ENCODE measurements at places on chromosomes 7 and 10.

GRCh38 chr10:11533328-11533781 is 78.1 kb downstream of the USP6NL start:
- H3K36me3 ChIP-seq, result no peaks in the 10 kb centered on the region
- no peaks in the 10 kb centered on the region for H3K4me1 ChIP-seq
- no peaks in the 10 kb centered on the region for H3K27me3 ChIP-seq
- DNase-seq, result peak; percentile 38
- no peak overlapping the region for H3K4me3 ChIP-seq

- no peaks in the 10 kb centered on the region for H3K36me3 ChIP-seq
- no peak for DNase-seq
- H3K4me1 ChIP-seq, result no peaks in the 10 kb centered on the region
Measured at GRCh38 chr7:104629408-104629807, 301.0 kb downstream of the LHFPL3 start.

GRCh38 chr7:85686401-85687181 is 499.7 kb upstream of the SEMA3D start:
- peaks cover 8% of the 10 kb centered on the region for H3K4me1 ChIP-seq
- H3K27ac ChIP-seq, result no peak overlapping the region
- H3K36me3 ChIP-seq, result no peaks in the 10 kb centered on the region

- no peak overlapping the region for H3K4me3 ChIP-seq
- no peaks in the 10 kb centered on the region for H3K36me3 ChIP-seq
- DNase-seq, result peak; percentile 84
- peaks cover 7% of the 10 kb centered on the region for H3K4me1 ChIP-seq
Measured at GRCh38 chr10:73262105-73262730, 9.8 kb upstream of the MRPS16 start.
